ENCODE measurements at places on chromosomes 11 and 22. TPM values are rescaled to one million over a fixed set of nuclear protein-coding genes. Genes with fewer than 3 reads are reported as not detected.

GLYAT gene
- not detected for total RNA-seq

POGLUT3 gene
- total RNA-seq: 28.5 TPM

MUC5AC gene
- not detected for total RNA-seq

GRCh38 chr11:70031631-70032469 is 46.3 kb upstream of the ANO1 start:
- no peak for DNase-seq
